Stimulated activated CD8-positive, alpha-beta memory T cell treated with anti-CD3 and anti-CD28 coated beads, Interleukin-7, amount 100 ng/mL, for 24 hours (primary cell): ENCODE measurements at places on chromosomes 5 and 9.

GRCh38 chr9:135480071-135480939 is 723 bp downstream of the PPP1R26 start:
- no peak for DNase-seq

GRCh38 chr5:6273090-6273735 is 105.1 kb downstream of the MED10 start:
- no peak for DNase-seq

GRCh38 chr9:123470121-123470782 is 114.3 kb downstream of the CRB2 start:
- no peak for DNase-seq

DNA sequence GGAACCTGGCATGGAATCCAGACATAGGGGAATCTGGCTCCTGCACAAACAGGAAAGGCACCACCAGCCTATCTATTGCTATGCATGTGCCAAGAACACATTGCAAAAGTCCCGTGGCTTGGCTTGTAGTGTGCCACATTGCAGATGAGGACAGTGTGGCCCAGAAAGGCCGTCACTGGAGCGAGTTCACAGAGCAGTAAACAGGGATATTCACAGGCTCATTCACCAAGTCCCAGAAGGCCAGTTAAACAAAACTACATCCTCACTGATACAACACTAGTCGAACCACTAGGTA is 39.6 kb upstream of the TRIM32 start:
- no peak for DNase-seq

- no peak for DNase-seq
Measured at GRCh38 chr5:17748941-17749340, 114.7 kb downstream of the TAF11L14 start.

- no peak for DNase-seq
Measured at GRCh38 chr5:90418214-90418613, 8.7 kb upstream of the CETN3 start.

GRCh38 chr9:130664251-130665028 is at the start of gene PRDM12:
PRDM12 (plus strand) TSS chr9:130664594; CDS start chr9:130664654, 60 bp downstream.
- DNase-seq: no peak

DNA sequence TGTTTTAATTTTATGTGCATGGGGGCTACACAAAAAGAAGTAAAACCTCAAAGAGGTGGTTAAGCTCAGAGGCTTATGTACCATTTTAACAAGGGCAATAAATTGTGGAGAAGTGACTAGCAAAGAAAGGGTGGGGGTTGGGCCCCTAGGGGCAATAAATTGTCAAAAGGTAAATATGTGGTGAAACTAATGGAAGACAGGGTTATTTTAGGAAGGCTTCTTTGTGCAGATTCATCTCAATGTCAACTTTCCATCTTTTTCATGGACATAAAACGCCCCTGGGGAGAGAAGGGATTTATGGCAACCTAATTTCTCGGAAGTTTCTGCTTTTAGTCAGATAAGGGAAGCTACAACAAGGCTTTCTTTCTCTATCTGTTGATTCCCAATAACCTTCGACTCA is 42.5 kb upstream of the GOLM1 start:
- DNase-seq: no peak

DNA sequence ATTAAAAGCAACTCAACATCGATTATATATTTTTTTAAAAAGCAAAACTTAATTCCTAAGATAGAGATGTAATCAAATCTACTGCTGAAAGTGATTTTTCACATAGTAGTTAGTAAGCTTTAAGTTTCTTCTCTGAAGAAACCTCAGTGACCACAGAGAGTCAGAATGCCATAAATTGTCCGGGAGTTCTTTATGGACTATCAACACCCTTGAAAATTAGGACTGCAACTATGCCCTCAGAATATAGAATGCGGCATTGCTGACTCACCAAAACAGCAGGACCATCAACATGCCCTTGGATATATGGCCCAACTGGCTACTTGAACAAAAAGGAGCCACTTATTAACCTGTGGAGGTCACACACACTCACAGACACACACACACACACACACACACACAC is 228.9 kb upstream of the SNX2 start:
- DNase-seq: no peak

GRCh38 chr9:128933731-128934130 is 12.9 kb downstream of the PHYHD1 start:
- no peak for DNase-seq

DNA sequence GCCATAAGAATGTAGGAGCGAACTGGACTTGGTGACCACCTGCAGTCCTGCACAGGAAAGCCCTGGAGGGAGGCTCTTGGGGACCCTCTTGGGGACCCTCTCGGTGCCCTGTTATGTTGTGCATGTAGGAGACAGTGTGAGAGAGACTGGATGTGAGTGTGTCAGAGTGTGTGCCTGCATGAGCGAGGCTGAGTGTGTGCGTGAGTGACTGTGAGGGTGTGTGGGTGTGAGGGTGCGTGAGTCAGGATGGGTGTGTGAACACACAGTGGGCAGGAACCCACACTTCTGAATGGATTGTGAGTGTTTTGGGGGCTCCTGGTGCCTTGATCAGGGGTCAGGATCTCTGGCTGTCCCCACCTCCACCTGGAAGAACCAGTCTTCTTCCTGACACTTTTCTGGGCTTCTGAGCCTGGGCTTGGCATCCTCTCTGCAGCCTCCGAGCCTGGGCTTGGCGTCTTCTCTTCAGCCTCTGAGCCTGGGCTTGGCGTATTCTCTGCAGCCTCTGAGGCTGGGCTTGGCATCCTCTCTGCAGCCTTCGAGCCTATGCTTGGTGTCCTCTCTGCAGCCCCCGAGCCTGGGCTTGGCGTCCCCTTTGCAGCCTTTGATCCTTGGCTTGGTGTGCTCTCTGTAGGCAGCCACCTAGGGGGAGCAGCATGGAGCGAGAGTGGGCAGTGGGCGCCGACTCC is 25.6 kb upstream of the ANKRD33B start:
- no peak for DNase-seq

- no peak for DNase-seq
Measured at GRCh38 chr9:5876711-5877110, 14.0 kb upstream of the MLANA start.

GRCh38 chr9:115941561-115942315 is 211.9 kb upstream of the PAPPA start:
- DNase-seq: no peak

DNA sequence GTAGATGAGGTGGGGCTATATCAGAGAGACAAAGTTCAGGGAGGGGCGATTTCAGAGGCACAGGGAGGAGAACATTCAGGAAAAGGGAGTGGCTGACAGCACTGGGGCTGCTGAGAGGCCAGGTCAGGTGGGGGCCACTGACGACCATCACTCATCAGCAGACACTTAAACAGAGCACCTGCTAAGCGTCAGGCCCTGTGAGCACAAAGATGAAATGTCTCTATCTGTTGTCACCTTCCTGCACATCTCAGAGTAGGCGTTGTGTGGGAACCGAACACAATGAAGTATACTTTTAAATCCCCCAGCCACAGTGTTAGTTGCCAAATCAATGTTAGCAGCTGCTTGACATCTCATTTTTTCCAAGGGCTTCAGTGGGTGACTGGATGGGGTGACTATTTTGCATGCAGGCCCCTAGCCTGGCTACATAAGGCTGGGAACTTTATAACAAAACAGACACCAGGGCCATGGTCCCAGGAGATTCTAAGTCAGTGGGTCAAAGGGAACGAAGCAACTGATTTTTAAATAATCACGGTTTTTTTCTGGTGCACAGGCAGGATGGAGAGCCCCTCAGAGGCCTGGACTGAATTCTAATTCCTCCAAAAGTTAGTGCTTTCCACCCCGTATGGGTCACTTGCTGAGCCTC is 31.1 kb upstream of the ANKRD18A start:
- DNase-seq: no peak

DNA sequence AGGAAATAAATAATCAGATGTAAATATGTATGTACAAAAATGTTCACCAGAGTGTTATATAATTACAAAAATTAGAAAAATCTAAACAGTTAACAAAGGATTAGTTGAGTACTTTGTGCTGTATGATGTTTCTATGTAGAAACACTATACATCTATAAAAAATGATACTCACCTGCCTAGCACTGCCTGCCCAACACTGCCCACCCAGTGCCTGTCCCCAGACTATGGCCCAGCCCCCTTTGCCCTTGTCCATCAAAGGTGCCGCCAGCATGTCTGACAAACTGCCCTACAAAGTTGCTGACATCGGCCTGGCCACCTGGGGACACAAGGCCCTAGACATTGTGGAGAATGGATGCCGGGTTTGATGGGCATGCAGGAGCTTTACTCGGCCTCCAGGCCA is 6.1 kb upstream of the MEGF9 start:
- no peak for DNase-seq

GRCh38 chr5:135031813-135032694 is 2.0 kb downstream of the PITX1 start:
- DNase-seq: no peak

DNA sequence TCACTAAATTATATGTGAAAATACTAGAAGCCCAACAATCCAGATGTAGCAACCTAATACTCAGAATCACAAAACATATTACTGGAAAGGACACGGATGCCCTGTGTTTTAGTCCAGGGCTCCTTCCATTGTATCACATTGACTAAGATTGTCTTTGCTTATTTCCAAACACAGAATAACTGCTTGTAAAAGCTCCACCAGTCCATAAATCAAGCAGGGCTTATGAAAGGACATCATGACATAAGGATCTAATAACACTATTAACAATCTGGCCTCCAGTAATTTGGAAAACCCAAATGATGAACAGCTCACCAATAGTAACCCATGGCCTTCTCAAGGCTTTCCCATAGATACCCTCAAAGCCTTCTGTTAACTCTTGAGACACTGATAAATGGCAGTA is 39.8 kb downstream of the WDR41 start:
- DNase-seq: no peak

GRCh38 chr5:159208514-159209437 is 577 bp downstream of the RNF145 start:
- no peak for DNase-seq

- no peak for DNase-seq
Measured at GRCh38 chr5:78716206-78716605, 67.6 kb upstream of the LHFPL2 start.

DNA sequence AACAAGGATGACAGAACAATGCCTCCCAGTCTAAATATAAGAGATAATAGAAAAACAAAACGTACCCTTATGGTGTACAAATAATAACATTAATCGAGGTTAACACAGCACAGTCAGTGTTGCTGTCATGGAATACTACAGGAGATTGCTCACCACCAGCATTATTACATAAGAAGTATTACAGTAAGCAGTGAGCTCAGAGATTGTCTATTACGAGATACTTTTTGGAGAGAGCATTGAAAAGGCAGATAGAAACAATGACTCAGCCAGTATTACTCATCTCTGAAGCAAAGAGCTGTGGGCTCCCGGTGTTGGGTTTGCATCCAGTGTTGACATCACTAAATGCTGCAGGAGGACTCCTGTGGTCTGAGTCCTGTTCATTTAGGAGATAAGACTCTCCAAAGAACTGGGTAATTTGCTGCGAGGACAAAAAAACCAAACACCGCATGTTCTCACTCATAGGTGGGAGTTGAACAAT is 191.9 kb upstream of the SEMA6A start:
- no peak for DNase-seq

DNA sequence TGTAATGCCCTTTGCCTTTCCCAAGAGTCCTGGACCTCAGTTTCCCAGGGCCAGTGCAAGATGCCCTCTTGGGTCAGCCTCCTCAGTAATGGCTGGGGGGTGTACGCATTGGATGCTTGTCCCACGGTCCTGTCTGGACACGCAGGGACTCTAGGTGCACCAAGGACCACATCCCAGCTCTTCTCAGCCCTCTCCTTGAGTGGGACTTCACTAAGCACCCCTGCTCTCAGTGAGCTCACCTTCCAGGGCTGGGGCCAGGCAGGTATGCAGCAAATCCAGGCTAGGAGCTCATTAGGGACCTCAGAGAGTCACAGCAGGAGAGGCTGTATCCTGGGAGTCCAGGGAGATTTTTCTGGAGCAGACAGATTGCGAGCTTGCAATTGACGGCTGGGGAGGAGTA is 59.8 kb downstream of the MACROH2A1 start:
- no peak for DNase-seq

- no peak for DNase-seq
Measured at GRCh38 chr5:57181154-57181553, 7.3 kb downstream of the GPBP1 start.

DNA sequence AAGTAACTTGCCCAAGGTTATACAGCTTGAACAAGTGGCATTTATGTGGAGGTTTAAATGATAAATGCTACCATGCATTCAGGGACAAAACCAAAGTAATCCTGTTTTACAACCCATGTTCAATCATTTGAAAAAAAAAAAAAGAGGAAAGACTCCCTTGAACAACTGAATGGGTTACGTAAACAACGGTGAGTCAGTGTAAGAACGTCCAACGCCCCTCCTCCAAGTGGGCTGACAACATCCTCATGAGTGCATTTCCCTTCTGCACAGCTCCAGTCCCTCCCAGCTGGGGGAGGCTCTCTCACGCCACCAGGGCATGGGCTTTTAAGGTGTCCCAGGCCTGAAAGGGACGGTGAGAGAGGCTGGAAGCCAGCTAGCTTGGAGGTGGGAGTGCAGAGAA is 90.0 kb downstream of the PRRT1B start:
- DNase-seq: no peak

DNA sequence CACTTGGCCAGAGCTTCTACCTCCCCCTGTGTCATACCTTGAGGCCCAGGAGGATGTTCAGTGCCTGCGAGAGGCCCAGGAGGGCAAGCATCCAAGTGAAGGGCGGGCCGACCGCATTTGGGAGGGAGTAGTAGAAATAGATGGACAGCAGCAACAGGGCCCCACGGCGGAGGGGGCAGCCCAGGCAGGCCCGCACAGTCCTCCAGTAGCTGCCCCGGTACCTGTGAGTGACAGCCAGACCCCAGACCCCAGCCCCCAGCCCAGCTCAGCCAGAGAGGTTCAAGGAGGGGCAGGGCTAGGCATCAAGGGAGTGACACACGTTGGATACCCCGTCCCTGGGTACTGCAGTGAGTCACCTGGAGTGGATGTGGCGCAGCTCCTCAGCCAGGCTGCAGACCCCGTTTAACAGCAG is 1.4 kb downstream of the STING1 start:
- DNase-seq: no peak

GRCh38 chr9:38114905-38115304 is 45.9 kb upstream of the SHB start:
- no peak for DNase-seq

DNA sequence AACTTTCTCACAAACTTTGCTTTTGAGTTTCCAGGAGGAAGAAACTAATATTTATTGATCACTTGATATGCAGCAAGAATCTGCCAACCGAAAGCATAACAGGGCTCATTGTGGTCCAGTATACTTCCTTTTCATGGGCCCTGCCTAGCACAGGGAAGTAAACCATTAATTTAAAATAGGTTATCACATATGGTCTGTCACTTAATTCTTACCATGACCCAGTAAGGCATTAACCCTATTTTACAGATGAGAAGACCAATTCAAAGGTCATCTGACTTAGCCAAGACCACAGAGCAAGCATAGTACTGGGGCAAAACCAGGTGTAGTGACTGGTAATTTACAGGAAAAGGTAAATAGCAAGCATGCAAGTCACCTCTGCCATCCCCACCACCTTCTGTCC is 336.9 kb upstream of the DMAC1 start:
- DNase-seq: no peak

GRCh38 chr9:120921661-120922181 is 4.9 kb downstream of the TRAF1 start:
- no peak for DNase-seq

- no peak for DNase-seq
Measured at GRCh38 chr9:87711857-87712800, 13.8 kb upstream of the CTSL start.

- DNase-seq: no peak
Measured at GRCh38 chr5:126970517-126971017, 59.8 kb downstream of the MARCHF3 start.
